Epithelial cell of proximal tubule (primary cell): ENCODE measurements at places on chromosomes 5 and 9. TPM values are rescaled to one million over a fixed set of nuclear protein-coding genes. Genes with fewer than 3 reads are reported as not detected.

DNA sequence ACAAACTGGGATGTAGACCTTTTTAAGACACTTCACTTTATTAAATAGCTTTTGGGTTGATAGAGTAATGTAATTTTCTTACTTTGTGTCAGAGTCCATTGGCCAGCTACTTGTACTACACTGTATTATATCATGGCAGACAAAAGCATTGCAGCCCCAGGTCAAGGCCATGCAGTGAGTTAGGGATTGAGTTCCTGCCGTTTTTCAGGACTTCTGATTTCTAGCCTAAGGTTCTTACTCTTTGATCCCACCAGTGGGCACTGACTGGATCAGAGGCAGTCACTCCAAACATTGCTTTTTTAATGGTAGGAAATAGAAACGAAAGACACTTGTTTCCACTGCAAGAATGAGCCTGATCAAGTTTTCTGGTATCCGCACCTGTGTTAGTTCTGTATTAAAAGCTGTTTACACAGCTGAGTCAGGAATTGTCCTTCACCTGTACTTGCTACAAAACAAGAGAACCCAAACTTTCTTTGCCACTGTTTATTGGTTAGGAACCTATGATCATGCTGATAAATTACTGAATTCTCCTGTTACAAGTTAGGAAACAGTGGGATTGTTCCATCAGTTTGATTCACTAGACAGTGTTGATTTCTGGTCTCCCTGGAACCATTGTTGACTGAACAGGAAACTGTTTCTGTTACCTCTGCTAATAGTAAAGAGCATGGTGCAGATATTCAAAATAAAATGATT is 22.1 kb downstream of the LRRC70 start:
- no peak for DNase-seq

- DNase-seq: no peak
These were observed 132.1 kb downstream of the CDH18 start for GRCh38 chr5:19855931-19856330.

- no peak for DNase-seq
These were observed 449.5 kb downstream of the HINT1 start for GRCh38 chr5:130715541-130715940.

GRCh38 chr9:8961186-8961851 is 1161.7 kb upstream of the DMAC1 start:
- DNase-seq: peak; percentile 12

DNA sequence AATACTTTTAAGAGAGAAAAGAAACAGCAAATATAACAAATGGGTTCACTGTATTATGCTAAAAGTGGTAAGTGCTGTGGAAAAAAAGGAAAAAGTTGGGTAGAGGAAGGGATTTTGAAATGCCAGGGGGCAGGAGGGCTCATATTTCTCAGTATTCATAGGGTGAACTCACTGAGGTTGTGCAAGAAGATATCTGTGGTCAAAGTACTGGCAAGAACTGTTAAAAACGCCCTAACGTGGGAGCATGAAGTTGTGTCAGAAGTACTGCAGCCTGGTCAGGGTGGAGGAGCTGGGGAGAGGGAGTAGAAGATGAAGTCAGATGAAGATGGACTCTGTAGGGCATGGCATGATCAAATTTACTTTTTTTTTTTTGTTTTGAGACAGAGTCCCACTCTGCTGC is 31.2 kb upstream of the SLC28A3 start:
- peak; percentile 57 for DNase-seq

GRCh38 chr9:14690948-14691730 is 2.1 kb downstream of the ZDHHC21 start:
- no peak for DNase-seq

- no peak for DNase-seq
These were observed 102.2 kb downstream of the SERINC5 start for GRCh38 chr5:80153586-80154126.

DNA sequence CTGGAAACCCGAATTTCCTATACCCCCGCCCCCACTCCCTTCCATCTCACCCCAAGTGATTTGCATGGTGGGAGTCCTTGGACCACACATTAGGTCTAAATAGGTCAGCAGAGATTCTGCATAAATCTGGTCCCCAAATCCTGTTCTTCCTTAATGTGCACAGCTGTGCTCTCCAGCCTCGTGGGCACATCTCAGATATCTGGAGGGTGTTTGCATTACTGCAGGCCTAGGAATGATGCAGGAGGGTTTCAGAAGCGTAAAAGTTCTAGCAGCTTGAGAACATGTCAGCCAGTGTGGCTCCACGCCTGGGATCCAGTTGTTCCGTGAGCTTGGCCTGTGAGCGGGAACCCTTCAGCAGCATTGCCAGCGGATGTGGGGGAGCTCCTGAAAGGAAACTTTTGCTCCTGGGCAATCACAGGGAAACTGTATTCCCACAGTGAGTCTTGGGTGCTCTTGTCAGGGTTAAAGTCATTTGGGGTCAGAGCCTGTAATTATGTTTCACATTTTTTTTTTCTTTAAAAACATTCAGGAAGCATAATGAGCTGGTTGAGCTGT is 12.9 kb downstream of the ARHGAP26 start:
- no peak for DNase-seq

DNA sequence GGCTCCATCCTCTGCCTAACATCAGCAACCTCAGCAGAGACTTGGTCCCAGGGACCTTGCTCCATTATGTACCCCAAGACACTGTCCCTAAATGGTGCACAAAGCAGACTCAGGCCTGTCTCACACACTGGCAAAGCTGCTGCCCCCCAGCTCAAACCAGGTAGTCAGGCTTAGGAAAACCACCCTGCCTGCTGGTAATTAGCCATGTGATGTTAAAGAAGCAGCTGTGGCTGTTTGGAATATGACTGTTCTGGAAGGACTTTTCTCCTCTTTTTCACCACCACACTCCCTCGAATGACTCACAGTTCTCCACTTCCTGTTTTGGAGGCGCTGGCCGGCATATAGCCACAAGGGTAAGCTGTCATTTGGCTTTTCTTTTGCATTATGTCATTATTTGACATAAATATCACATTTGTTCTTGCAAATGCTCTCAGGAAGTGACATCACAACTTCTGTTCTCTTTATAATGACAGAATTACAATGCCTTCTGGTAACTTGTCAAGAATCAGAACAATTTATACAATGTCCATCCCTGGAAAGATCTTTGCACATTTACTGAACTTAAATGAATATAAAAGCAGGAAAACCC is 113.9 kb downstream of the SUSD1 start:
- peak; percentile 94 for DNase-seq

- no peak for DNase-seq
These were observed 167.2 kb downstream of the CFAP90 start for GRCh38 chr5:7683753-7684152.

- DNase-seq: no peak
These were observed 137.1 kb upstream of the ZNF618 start for GRCh38 chr9:113738893-113739604.

GRCh38 chr9:110591526-110591925 is 12.0 kb upstream of the SVEP1 start:
- no peak for DNase-seq

GRCh38 chr9:126363847-126364671 is 37.4 kb downstream of the MVB12B start:
- DNase-seq: no peak

DNA sequence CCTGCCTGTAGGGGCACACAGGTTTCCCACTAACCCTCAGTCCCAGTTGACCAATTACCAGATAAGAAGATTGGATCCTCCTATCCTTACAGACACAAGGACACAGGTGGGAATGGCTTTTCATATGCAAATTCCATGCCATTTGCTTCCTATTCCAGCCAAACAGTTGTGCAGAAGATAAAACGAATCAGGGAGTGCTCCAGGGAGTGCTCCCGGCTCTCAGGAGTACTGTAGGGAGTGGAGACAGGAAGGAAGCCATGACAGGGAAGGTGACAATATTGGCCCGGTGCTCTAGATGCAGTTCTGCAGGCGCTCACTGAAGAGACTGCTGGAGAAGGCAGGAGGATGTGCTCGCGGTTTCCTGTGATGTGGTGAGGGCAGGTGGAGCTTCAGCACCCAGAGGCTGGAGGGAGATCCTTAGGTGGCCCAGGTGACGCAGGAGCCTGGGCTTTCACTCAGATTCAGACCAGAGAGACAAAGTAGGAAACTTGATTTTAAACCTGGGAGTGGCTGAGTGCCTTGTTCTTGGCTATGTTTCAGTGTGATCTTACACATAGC is 260.0 kb downstream of the AUH start:
- no peak for DNase-seq

GRCh38 chr9:123235448-123235847 is 32.9 kb downstream of the STRBP start:
- DNase-seq: no peak

The FOXE1 gene
- 0.35 and 1.1 TPM in 2 replicates for total RNA-seq

The POLR3G gene
- 25.2 and 28.4 TPM in 2 replicates for total RNA-seq

The SPATA31D4 gene
- not detected in 2 replicates for total RNA-seq

The PRDM9 gene
- not detected in 2 replicates for total RNA-seq

The TBC1D13 gene
- total RNA-seq: 11.3 and 27.1 TPM in 2 replicates
